GDM1 (cell line): ENCODE measurements at places on chromosomes 11 and 22.

- DNase-seq, result no peak
These were observed 51.0 kb upstream of the CSNK2A3 start for GRCh38 chr11:11403763-11404725.

- DNase-seq, result no peak
These were observed 42.6 kb downstream of the MAP6 start for GRCh38 chr11:75625991-75626888.

DNA sequence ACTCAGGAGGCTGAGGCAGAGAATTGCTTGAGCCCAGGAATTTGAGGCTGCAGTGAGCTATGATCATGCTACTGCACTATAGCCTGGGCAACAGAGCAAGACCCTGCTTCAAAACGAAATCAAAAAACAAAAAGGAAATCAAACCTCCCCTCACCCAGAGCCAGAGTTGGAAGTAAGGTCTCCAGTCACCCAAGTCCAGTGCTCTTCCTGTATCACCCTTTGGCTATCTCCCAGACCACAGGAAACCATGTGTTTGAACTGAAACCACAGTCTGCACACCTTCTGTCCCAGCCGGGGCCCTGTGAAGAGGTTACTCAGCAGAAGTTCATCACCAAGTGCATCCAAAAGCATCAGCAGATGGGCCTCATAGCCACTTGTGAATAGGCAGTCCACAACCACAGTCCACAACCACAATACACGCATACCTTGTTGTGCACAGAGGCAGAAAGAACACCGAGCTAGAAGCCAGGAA is 4.6 kb downstream of the MYH9 start:
- no peak for DNase-seq

DNA sequence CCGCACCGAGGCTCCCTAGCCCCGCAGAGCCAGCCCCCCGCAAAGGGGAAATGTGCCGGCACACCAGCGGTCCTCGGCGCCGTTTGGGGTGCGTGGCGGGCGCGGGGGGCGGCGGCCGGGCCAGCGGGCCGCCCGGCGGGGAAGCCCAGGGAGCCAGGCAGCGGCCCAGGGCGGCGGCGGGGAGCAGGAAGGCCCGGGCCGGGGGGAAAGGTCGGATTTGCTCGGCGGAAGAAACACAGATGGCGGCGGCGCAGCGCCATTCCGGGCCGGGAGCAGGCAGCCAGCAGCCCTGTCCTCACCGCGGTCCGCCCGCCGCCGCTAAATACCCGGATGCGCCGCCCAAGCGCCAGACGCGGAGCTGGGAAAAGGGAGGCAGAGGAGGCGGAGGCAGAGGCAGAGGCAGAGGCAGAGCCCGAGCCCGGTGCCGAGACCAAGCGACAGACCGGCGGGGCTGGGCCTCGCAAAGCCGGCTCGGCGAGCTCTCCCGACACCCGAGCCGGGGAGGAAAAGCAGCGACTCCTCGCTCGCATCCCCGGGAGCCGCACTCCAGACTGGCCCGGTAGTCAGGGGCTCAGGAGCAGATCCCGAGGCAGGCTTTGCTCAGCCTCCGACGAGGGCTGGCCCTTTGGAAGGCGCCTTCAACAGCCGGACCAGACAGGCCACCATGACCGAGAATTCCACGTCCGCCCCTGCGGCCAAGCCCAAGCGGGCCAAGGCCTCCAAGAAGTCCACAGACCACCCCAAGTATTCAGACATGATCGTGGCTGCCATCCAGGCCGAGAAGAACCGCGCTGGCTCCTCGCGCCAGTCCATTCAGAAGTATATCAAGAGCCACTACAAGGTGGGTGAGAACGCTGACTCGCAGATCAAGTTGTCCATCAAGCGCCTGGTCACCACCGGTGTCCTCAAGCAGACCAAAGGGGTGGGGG is 2.6 kb upstream of the GCAT start:
- peak; percentile 84 for DNase-seq

DNA sequence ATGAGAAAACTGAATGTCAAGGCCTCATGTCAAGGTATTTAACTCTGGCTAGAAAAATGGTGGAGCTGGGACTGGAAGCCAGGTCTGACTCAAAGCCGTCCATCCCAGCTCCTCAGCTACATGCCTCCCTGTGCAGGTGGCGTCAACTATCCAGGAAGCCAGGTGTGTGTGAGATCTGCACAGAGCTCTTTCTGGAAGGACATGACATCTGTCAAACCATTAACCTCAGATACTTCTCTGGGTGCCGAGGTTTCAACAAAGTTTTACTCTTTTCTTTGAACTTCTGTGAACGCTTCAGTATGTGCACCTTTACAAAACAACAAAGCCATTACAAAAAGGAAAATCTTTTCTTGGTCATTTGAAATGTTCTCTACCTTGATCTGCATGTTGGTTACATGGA is 7.0 kb upstream of the CASTOR1 start:
- no peak for DNase-seq

GRCh38 chr22:49018601-49019000 is 809.1 kb downstream of the BRD1 start:
- no peak for DNase-seq

GRCh38 chr11:123678246-123678645 is 23.8 kb upstream of the SCN3B start:
- no peak for DNase-seq

GRCh38 chr11:103587901-103588788 is 448.3 kb upstream of the DDI1 start:
- no peak for DNase-seq
